ENCODE measurements at places on chromosomes 11 and 22.

DNA sequence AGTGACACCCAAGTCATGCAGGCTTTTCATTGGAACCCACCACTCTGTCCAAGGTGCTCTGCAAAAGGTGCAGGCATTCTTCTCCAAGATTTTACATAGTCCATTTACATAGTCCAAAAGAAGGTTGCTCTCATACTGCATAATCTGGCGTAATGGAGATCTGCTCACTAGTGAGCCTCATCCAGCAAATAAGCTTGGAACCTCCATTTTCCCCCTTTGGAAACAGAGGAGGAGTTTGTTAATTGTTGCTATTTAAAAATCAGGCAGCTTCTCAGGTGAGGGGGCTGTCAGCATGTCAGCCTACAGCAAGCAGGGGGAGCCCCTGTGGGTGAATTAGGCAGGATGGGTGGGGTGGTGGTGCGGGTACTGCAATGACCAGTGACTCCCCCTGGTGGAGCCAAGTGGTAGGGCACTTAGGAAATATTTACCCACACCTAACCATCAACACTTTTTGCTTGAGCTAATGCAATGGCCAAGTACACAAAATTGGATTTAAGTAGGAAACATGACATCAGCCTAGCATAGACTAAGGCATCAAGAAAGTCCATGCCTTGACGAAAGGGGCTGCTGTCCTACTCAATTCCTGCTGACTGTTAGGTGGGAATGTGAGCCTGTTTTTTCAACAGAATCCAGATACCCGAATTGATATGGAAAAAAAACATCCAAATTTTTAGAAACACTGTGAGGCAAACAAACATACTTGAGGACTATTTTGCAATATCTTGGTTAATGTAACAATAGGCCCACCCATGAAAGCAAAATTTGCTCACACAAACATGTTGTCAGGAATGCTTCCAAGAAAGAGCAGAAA is 64.5 kb downstream of the AMBRA1 start:
- DNase-seq = peak; percentile 51

- DNase-seq = no peak
These were observed 546.9 kb upstream of the API5 start for GRCh38 chr11:42764936-42765335.

DNA sequence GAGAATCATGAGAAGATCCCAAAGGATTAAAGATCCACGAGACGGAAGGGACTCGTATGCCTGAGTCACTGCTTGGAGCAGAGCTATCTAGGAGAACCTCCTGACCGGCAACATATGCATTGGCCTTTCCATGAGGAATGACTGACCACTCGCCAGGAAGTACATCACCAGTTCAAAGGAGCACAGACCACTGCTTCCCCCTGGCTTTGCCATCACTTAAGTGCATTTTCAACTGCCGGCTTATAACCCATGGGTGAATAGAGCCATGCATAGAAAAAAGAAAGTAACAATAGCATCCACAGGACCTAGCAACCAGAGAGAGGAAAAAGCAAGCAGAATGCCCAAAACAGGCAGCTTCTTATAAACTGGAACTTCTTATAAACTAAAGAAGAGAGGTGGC is 98.3 kb upstream of the ZC3H12C start:
- DNase-seq = no peak

DNA sequence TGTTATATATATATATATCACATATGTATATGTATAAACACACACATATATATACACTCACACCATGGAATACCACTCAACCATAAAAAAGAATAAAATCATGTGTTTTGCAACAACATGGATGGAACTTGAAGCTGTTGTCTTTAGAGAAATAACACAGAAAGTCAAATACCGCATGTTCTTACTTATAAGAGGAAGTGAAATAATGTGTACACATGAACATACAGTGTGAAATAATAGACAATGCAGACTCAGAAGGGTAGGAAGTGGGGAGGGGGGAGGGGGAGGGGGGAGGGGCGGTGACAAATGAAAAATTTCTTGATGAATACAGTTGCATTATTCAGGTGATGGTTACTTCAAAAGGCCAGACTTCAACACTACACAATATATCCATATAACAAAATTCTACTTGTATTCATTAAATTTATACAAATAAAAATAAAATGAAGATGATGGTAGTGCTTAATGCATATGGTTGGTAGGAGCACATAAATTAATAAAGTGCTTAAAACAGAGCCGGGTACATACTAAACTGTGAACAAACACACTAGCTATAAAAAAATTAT is 5.8 kb upstream of the OR5B2 start:
- no peak for DNase-seq

GRCh38 chr11:15690320-15690719 is 575.6 kb downstream of the INSC start:
- no peak for DNase-seq

- DNase-seq = no peak
These were observed 47.8 kb downstream of the PPP2R1B start for GRCh38 chr11:111718436-111718835.

DNA sequence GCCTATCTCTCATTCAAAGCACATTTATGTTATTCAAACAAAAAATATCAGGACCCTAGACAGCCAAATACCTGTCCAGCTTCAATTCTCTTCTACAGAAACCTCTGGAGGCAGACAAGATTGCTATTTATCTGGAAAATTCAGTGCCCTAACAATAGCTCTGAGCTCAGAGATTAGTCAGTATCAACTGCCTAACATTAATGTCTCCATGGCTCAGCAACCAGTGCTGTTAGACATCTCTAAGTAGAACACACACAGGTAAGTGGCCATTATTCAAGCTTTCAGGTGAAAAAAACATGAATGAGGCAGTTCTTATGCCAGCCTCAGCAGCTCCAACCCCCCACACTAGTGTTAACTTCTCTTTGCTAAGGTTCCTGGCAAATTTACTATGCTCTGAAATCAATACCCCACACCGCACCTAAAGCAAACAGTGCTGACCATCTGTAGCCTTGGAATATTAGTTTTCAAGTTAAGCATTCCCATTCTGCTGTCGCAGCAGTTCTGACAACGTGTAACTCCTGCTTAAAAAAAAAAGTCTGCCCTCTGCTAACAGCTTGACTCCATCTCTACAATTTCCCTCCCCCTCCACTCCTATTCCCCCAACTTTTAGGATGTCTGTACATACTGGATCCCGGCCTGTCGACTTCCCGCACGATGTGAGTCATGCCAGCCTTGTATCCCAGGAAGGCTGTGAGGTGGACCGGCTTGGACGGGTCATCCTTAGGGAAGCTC is 1.5 kb downstream of the RPL3 start:
- no peak for DNase-seq

DNA sequence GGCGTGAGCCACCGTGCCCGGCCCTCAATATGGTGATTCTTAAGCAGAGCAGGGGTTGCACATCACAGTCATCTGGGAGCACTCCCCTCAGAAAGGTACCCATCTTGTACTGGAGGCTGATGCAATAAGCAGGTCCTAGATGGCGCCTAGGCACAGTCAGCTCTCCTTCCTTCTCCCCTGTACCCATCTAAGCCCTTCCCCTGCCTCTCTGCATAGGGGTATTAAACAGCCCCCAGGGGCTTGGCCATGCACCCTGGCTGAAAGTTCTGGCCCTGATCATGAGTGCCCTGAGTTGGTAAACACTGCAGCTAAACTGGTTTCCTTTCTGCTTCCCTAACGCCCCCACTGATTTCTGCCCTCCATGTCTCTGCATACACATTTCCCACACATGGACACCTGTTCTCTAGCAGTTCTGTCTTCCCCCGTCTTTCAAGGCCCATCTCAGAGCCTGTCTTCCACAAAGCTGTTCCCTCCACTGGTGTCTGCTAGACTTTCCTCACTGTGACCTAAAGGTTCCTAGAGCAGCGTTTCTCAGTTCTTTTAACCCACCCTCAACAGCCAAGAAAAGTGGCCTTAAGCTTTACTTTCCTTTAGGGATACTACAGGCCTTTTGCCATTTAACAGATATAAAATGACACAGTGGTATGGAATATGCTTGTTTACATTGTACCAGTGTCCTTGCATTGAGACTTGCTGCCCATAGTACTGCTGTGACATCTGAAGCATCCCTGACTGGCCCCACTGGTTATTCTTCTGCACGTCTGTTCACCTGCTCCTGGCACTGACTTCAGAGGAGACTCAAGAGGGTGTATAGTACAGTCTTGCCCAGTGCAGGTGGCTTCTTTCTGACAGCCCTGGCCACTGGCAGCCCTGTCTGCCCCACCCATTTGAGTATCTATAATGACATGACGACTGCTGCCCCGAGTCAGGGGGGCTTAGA is 15.6 kb downstream of the UBE2L3 start:
- DNase-seq = no peak

GRCh38 chr22:19871023-19871844 is 16.6 kb upstream of the GNB1L start:
- no peak for DNase-seq

DNA sequence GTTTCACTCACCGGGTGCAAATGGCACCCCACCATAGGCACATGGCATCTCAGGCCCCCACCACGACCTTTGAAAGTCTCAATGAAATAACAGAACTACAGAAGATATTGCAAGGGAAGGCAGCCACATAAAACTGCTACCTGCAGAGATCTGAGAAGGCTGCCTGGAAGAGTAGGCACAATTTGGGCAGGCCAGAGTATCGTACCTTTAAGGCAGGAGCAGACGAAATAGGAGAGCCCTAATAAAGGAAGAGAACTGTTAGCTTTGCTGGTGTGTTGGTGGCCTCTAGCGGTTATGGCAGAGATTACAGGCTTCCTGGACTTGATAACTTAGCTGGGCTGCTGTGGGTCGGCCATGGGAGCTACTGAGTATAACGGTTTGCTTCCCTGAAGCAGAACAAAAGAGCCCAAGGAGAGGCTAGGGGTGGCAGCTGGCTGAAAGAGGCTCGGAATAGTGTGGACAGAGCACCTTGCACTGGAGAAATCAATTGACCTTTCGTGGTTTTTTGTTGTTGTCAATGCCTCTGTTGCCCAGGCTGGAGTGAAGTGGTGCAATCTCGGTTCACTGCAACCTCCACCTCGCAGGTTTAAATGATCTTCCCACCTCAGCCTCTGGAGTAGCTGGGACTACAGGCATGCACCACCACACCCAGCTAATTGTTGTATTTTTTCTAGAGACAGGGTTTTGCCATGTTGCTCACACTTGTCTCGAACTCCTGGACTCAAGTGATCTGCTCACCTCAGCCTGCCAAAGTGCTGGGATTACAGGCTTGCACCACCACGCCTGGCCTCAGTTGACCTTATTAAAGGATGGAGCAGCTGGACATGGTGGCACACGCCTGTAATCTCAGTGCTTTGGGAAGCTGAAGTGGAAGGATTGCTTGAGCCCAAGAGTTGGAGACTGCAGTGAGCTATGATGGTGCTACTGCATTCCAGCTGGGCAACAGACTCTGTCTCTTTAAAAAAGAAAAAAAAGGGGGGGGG is 4.8 kb downstream of the SDF2L1 start:
- DNase-seq = peak; percentile 58

- DNase-seq = no peak
These were observed 206.3 kb downstream of the SNX19 start for GRCh38 chr11:130710021-130710420.

DNA sequence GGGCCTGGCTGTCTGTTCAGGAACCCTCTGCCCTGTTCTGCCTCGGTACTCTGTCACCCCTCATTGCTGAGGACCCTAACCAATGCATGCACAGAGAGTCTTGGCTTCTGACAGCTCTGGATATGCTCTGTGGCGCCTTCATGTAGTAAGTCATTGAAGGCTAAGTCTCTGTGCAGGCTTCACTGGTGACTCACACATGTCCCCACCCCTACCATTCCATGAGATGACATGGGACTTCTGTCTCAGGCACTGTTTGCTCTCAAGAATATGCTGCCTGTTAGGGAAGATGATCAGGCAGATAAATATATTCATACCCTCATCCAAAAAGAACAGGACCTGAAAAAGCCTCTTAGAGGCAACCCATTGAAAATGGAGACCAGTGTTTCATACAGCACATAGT is 43.6 kb upstream of the HORMAD2 start:
- no peak for DNase-seq

DNA sequence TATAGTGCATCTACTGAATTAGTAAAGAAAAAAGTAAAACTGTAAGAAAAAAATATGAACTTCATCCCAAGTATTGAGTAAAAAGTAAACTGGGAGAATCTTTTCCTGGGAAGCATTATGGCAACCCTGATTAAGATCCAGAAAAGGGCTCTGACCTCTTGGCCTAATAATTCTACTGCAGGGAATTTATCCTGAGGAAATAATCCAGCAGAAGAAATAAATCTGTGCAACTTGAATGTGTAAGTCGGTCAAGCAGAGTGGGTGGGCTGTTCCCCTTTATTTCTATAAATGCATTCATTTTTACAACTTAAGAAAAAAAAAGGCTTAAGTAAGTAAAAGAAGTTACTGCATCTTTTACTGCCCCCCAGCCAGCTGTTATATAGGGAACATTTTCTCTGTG is 111.2 kb upstream of the PARVA start:
- no peak for DNase-seq

GRCh38 chr22:39466228-39467006 is 9.6 kb downstream of the MGAT3 start:
- no peak for DNase-seq

DNA sequence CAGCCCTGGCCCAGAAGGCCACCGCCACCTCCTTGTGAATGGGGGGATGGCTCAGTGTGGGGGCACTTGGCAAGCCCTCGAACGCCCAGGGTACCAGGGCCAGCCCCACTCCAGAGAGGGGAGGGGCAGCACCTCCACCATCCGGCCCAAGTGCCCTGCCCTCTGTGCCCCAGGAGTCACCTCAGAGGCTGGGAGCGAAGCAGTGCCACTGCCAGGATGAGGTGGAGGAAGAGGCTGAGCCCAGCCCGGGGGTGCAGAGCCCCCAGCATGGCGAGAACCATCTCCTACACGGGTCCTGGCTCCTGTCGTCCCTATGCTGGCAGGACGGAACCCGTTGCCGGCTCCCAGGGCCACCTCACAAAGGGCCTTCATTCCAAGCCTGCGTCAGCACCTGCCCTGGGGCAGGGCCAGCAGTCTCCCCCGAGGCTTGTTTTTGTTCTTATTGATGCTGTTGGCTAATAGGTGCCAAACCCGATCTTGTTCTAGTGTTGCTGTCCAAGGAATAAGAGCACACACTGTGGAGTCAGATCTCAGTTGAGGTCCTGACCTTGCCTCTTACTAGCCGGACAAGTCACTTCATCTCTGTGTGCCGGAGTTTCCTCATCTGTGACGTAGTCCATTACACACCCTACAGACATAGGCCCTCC is at the start of gene FREY1:
Gene FREY1 (minus strand): TSS at position 307 of the 647 bp plus-strand sequence. CDS start 26 bp downstream, at position 281.
- DNase-seq = no peak

GRCh38 chr11:110527146-110527545 is 97.4 kb downstream of the FDX1 start:
- DNase-seq = no peak

- no peak for DNase-seq
These were observed 59.6 kb upstream of the ADORA2A start for GRCh38 chr22:24367841-24368240.

- no peak for DNase-seq
These were observed 7.8 kb upstream of the GTSE1 start for GRCh38 chr22:46288846-46289243.

GRCh38 chr11:120520091-120520822 is 8.7 kb downstream of the GRIK4 start:
- no peak for DNase-seq

- DNase-seq = no peak
These were observed 41.3 kb downstream of the LRP5 start for GRCh38 chr11:68353669-68354068.

All from stimulated activated CD8-positive, alpha-beta memory T cell treated with anti-CD3 and anti-CD28 coated beads, Interleukin-7, amount 100 ng/mL, for 1 hour (primary cell).